ENCODE measurements at places on chromosomes 16 and 17.
A peak's percentile ranks its signal among the peaks of the same experiment; 100 is the strongest.

GRCh38 chr17:35568561-35568960 lies 7.9 kb upstream of the SLFN14 start:
- DNase-seq: no peak

DNA sequence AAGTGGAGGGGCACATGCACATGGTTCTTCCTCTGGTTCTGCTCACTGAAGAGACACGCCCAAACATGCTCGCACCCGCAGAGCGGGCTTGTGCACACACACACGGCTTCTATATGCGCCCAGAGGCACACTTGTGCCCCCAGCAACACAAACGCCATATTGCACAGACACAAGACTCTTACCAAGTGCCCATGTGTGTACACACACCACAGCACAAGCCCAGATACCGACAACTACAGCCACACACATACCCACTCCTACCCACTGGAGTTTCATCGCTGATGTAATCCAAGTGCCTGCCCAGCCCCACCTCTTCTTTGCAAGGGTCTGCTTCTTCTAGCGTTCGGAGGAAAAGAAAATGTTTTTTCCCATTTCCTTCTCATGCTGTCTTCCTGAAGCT lies 6.5 kb upstream of the PRR29 start:
- no peak for DNase-seq

- DNase-seq: peak; percentile 84
Observed at GRCh38 chr16:87789437-87790291, 23.9 kb upstream of the KLHDC4 start.

GRCh38 chr16:1978476-1979120 lies 2.7 kb downstream of the NOXO1 start:
- no peak for DNase-seq

- DNase-seq: peak; percentile 34
Observed at GRCh38 chr17:34740565-34741520, 161.5 kb downstream of the TMEM132E start.

DNA sequence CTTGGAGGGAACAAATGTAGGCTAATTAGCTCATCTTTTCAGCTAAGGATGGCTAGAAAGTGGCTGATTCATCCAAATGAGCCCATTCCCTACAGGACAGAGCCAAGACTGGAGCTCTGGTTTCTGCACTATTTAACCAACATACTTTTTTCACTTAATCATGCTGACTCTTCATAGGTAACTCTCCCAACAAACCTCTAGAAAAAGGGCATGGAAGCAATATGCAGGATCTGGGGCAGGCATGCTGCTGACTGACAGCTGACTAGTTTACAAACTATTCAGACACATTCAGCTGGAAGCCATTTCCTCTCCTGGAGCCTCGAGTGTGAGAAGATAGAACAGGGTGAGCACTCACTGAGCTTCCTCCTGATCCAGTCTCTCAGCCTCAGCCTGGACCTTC lies 6.2 kb downstream of the BECN1 start:
- no peak for DNase-seq

DNA sequence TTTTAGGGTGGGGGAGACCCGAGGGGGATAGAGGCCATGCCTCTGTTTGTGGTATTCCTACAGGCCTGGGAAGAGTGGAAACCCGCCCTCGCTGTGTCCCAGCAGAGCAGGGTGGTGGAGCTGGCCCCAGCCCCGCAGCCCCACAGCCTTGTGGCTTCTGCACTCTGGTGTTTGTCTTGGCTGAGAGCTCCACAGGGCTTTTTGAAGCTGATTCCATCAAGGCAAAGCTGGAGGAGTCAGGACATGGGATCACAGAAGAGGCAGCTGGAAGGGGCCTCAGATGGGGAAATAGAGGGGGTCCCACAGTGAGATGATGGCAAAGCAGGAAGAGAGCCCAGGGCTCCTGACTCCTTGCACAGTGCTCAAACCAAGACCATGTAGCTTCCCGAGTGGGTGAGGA lies 5.0 kb upstream of the WFIKKN2 start:
- DNase-seq: no peak

GRCh38 chr16:10876799-10877341 lies at the start of gene CIITA:
CIITA (plus strand) TSS chr16:10877202; CDS start chr16:10877331, 129 bp downstream.
- DNase-seq: peak; percentile 87

DNA sequence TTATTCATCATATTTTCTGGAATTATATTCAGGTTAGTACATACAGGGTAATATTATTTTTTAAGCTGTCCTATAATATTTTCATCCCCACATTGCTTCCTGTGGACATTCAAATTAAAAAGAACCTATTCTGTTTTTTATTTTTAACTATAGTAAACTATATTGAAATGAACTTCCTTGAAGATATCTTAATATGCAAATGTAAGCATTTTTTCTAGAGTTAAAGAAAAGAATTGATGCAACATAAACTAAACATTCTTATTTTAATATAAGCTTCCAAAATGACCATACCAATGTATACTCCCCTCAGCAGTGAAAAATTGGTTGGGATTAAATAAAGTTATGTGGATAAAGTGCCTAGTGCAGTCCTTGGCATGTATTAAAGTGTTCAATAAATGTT lies 416.6 kb downstream of the KIF2B start:
- no peak for DNase-seq

DNA sequence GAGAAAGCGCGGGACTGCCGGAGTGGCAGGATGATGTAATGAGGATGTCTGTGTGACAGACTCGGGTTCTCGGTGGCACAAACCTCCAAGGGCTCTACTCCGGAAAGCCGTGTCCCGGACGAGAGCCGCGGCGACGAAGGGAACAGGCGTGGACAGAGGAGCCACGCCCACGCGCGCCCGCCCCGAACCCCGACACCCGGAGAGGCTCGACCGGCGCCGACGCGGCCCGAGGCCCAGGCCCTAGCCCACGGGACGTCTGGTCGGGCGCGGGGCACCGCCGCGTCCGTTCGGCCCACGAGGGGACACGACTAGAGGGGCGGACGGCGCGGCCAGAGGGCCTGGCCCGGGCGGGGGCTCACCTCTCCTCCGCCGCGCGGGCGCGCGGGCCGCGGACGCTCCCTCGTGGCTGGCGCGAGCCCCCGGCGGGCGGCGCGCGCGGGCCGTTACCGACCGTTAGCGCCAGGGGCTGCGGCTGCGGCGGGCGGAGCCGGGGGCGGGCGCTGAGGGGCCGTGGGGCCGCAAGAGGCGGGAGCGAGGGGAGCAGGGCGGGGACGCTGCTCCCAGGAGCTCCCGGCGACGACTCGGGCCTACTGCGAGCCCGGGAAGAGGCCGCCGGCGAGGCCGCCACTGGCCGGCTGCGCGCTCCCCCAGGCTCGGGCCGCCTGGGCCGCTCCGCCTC lies 2.1 kb upstream of the IRX5 start:
- no peak for DNase-seq

DNA sequence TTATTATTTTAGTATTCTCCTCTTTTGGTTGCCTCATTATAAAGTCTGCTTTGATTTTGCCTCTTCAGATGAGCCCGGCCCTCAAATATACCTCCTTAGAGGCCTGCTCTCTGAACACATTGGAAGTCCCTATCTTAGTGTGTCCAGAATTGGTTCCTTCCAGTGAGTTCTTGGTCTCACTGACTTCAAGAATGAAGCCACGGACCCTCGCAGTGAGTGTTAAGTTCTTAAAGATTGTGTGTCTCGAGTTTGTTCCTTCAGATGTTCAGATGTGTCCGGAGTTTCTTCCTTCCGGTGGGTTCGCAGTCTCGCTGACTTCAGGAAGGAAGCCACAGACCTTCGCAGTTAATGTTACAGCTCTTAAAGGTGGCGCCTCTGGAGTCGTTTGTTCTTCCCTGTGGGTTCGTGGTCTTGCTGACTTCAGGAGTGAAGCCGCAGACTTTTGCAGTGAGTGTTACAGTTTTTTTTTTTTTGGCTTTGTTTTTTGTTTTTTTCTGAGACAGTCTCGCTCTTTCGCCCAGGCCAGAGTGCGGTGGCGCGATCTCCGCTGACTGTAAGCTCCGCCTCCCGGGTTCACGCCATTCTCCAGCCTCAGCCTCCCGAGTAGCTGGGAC lies 45.8 kb upstream of the NOS2 start:
- DNase-seq: no peak

GRCh38 chr17:41868568-41868967 lies 3.3 kb upstream of the KLHL11 start:
- no peak for DNase-seq

- peak; percentile 90 for DNase-seq
Observed at GRCh38 chr17:1495265-1495989, 2.9 kb upstream of the MYO1C start.

- no peak for DNase-seq
Observed at GRCh38 chr17:75151930-75152329, 2.4 kb downstream of the JPT1 start.

GRCh38 chr17:12790249-12791106 lies 1.2 kb downstream of the ARHGAP44 start:
- DNase-seq: no peak

GRCh38 chr17:46182961-46183360 lies 10.3 kb downstream of the KANSL1 start:
- no peak for DNase-seq

- DNase-seq: no peak
Observed at GRCh38 chr17:9215465-9215864, 194.2 kb downstream of the NTN1 start.

- DNase-seq: no peak
Observed at GRCh38 chr17:72774236-72774635, 318.3 kb downstream of the SLC39A11 start.

DNA sequence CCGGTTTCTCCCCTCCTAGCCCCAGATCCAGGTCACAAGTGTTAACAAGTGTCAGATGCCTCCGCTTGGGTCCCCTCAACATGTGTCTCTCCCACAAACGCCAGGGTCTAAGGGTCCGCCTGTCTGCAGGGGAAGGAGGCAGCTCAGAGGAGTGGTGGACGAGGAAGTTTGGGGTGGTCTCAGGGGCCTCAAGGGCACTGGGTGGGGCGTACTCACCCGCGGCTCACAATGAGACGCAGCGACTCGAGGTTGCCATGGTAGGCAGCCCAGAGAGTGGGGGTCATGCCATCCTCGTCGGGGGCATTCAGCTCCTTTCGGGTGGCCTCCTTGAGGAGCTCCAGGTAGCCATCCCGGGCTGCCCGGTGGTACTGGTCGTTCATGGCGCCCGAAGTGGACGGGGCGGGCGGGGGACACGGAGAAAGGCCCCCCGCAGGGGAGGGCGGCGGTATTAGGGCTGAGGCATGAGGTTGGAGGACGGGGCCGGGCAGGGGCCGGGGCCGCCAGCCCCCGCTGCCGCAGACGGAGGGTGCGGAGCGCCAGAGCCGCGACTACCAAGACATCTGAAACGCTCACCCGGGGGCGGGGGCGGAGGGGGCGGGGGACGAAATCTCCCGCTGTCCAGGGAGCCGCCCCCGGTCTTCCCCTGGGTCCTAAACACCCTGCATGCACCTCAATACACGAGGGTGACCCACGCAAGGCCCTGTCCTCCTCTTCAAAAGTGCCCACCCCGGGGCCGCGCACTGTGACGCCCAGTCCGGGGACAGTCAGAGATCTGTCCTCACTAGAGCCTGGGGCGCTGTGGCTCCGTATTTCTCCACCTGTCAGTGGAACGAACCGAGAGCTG lies at the start of gene USH1G:
USH1G (minus strand) TSS at position 562 of the 844 bp plus-strand sequence; CDS start at position 380, 182 bp downstream.
- DNase-seq: no peak

- no peak for DNase-seq
Observed at GRCh38 chr17:33941744-33942143, 313.3 kb upstream of the CCL2 start.

DNA sequence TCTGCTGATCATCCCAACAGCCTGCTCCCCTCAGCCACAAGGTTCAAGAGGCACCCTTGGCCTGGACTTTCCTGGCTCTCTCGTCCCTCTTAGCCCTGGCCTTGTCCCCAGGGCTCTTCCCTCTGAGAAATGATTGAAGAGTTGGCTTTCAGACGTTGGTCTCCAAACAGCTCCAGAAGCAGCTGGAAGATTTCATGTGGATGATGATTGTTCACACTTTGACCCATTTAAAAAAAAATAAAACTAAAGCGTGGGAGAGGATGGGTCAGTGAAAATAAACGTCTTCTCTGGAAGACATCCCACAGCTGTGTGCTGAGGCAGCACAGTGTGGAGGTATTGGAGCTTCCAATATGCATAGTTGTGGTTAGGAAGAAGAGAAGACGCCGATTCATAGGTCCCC lies 54.7 kb upstream of the CDH11 start:
- peak; percentile 82 for DNase-seq

GRCh38 chr16:66886914-66887313 lies 6.6 kb downstream of the PDP2 start:
- no peak for DNase-seq

- DNase-seq: no peak
Observed at GRCh38 chr16:1097156-1097555, 1.1 kb upstream of the C1QTNF8 start.

GRCh38 chr17:15981646-15982580 lies 17.6 kb downstream of the ZSWIM7 start:
- no peak for DNase-seq

GRCh38 chr17:82949984-82950383 lies 110.2 kb upstream of the ZNF750 start:
- peak; percentile 40 for DNase-seq

GRCh38 chr17:82668631-82669099 lies 20.4 kb upstream of the WDR45B start:
- DNase-seq: peak; percentile 80

GRCh38 chr16:56758930-56759329 lies 29.0 kb downstream of the NUP93 start:
- DNase-seq: no peak

- DNase-seq: peak; percentile 6
Observed at GRCh38 chr16:48446534-48446920, 61.3 kb upstream of the SIAH1 start.

- DNase-seq: no peak
Observed at GRCh38 chr17:57782062-57782490, 37.0 kb upstream of the CCDC182 start.

- DNase-seq: no peak
Observed at GRCh38 chr16:49744244-49745220, 111.4 kb downstream of the ZNF423 start.

GRCh38 chr16:79097771-79098170 lies 502.8 kb downstream of the MAF start:
- no peak for DNase-seq

DNA sequence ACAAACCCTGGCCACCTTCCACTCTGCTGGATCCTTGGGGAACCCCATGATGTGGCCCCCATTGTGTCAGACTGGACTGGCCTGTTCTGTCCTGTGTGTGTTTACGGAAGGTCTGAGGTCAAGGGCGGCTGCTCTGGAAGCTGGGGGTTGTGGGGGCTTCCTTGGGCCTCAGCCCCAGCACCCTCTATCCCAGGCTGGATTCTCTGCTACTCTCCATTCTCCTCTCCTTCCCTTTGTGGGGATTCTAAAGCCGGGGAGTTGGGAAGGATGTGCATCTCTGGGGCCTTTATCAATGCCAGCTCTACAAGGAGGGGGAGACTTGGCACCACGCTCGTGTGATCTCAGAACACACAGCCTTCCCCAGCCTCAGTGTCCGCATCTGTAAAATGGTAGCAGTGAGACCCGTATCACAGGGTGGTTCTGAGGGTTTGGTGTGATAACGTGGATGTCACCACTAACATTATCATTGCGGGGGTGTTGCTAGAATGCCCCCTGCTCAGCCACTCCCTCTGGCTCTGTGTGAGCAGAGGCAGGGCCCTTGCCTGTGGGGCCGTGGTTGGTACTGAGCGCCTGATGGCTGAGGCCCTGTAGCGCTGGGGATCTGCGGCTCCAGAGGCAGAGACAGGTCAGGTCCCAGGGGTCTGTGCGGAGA lies 18.1 kb downstream of the ADGRG1 start:
- no peak for DNase-seq

DNA sequence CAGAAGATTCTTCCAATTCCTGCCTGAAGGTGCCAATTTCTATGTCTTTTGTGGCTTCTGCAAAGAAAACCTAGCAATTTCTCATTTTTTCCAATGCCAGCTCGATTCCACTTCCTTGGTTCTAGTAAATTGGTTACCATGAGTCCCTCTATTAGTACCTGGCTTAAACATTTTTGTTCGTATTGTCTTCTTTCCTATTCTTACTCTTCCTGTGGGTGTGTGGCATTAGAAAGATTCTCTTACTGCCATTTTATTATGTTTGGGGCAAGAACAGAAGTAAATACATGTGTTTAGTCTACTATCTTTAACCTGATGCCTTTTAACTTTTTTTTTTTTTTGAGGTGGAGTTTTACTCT lies 20.3 kb upstream of the MAPK3 start:
- DNase-seq: no peak

Measured in sigmoid colon (tissue), 7 donors.